ENCODE measurements at places on chromosomes 6 and 20.

- DNase-seq = no peak
Measured at GRCh38 chr20:61566691-61567090, 314.6 kb downstream of the CDH4 start.

DNA sequence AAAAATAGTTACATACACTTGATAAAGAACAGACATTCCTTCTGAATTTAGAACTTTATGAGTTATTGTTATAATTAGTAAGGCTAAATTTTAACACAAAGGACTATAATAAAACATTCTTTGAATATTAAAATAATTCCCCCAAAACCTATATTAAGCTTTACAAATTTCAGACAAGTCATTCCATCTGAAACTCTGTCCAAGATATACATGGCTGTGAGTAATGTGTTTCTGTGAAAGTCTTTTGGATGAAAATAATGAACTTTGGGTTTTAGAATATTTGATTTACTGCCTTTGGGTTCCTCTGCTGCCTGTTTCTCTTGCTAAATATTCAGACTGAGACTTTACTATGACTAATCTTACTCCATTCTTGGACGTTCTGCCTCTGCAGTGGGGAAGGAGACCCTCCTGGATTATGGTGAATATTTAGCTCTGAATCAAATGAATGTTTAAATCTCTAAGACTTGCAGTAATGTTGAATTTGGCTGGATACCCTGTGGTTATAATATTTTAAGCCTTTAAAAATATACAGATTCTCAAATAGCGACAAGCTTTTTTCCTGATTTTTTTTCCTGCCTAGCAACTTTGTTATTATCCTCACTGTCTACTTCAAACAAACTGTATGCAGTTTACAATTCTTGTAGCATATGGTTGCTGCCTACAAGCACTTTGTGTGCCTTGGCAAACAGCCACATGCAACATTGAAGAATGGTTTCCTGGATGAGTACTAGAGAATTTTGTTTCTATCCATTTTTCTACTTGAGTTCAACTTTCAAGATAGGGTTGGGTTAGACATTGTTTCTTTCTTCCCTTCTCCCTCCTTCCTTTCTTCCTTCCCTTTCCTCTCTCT, 51.4 kb downstream of the TXLNB start:
- no peak for DNase-seq

GRCh38 chr6:144568241-144568640, 283.1 kb downstream of the UTRN start:
- DNase-seq = no peak

- DNase-seq = no peak
Measured at GRCh38 chr20:35491823-35492222, 36.4 kb downstream of the CEP250 start.

DNA sequence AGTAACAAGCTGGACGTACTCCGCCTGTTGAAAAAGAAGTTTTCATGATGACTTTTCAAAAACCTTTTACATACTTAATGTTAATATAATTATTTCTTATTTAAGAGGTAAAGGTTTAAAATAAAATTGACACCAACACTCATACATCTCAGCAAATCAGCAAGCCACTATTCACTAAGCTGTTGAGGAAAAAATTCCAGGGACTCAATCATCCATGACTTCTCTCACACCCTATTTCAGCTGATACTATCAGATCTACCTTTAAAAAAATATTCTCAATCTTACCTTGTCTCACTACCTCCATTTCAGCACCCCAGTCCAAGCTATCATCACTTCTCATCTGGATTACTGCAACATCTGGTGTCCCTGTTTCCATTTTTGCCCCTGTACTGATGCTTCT, 109.3 kb downstream of the HACE1 start:
- no peak for DNase-seq

- no peak for DNase-seq
Measured at GRCh38 chr6:91161246-91161645, 574.4 kb upstream of the MAP3K7 start.

DNA sequence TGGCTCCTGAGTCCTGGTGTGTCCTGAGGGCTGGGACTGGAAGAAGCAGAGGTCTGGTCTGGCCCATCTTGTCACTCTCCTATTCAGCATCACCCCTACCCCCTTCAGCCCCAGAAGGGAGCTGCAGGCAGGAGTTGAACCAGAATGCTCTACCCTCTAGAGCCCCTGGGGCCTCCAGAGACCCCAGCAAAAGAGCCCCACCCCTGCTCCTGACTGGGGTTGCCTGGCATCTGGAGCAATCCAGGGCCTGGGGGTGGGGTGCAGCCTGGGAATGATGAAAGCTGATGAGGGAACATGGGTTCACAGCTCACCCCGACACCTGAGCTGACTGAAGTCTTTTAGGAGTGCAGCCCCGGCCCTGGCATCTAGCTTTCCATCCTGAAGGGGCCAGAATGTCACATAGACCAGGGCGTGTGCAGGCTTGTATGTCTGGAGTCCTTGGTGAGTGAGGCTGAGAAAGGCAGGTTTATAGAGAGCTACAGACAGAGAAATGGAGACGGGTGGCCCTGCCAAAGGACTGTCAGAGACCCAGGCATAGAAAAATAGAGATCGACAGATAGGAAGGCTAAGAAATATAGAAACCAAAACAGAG, 12.2 kb downstream of the FGD2 start:
- DNase-seq = no peak

DNA sequence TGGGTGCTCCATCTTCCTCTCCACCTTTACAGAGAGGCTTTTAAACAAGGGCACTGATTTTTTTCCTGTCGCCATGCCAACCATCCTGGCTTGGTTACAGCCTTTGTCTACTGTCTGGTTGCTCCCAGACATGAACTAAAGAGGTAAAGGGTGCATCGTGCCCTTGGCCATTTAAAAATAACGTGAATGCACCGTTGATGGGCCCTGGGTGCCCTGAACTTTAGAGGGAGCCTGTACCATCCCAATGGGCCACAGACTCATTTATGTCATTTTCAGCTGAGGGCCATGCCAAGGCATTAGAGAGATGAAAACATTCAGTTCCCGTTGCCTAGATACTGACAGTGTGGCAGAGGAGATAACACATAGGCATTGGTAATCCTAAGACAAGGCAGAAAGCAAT, 23.3 kb downstream of the TMC2 start:
- no peak for DNase-seq

DNA sequence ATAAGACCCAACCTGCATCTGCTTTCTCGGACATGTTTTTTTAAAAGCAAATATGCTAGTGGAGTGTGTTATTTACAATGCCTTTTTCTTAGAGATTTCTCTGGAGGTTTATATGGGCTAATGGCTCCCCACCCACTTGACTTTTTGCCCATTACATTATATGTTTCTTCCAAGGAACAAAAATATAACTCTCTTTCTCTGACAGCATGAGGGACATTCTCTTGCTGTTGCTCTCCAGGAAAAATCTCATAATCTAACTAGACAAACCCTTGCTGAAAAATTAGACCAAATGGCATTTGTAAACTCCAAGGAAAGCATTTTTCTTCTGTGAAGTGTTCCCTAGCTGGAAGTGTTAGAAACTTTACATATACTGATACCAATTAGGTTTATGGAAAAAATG, 213.7 kb downstream of the PRL start:
- DNase-seq = no peak

DNA sequence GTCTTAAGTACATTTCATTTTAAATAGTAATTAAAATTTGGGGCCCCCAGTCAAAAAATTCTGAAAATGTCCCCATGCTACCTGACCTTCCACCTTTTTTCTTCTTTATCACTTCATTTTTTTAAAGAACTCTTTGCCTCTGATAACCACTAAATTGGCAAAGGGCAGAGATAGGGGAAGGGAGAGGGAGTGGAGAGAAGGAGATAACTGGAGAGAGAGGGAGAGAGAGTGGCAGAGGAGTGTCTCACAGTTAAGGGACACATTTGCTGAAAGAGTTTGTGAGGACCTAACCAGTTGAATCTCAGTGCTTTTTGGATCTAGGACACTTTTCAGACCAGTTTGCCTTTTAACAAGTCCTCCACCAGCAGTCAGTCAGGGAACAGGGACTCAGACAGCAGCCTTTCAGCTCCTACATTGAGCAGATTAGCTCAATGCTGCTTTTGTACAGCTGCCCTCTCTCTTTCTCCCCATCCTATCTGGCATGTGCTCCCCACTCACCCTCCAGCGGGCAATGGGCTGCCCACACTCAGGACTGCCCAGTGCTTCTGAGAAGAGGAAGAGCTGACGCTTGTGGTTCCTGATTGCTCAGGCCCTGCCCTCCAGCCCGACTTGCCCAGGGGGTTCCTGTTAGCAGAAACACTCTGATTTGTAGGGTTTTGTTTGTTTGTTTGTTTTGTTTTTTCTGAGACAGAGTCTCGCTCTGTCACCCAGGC, 14.4 kb downstream of the ARMC2 start:
- DNase-seq = no peak

DNA sequence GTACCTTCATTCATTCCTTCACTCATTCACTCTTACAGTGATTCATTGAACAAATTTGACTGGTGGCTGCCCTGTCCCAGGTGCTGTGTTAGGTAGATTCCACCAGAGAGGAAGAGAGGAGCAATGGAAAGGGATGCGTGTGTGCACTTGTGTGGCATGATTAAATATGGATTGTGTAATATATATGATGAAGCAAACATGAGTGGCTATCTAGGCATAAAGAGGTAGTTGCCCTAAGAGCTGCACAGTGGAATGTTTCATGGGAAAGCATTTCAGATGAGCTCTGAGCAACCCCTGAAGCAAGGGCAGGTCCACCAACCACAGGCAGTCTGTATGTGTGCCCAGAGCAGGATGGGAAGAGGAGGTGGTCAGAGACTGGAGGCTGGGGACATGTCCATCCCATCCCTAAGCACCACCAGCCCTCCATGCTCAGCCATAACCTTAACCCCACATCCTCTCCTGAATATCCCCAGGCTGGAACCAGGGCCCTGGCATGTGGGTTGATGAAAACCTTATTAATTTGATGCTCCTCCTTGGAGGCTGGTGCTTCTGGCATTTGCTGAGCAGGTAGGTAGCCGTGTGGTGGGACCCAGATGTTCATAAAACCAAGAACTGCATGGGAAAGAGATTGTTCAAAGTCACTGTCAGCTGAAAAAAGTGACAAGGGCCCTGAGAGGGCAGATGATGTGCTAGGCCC, 226.2 kb downstream of the SYNDIG1 start:
- DNase-seq = no peak

GRCh38 chr6:150537893-150538292, 61.8 kb upstream of the PLEKHG1 start:
- DNase-seq = no peak

DNA sequence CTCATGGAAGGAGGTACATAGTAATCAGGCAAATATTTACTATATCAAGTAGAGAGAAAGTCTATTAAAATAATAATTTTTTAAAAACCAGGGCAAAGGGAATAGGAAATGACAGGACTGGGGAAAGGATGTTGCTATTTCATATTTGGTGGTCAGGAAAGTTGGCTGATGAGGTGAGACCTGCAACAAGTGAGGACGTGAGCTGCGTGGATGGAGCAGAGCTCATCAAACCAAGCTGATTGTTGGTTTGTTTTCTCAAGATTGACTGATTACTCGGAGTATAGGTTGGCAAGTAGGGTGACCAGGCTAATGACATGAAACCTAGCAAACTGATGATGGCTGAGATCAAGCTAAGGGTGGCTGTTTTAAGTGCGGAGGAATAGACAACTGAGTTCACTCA, 6.0 kb downstream of the GJA1 start:
- no peak for DNase-seq

- no peak for DNase-seq
Measured at GRCh38 chr6:21739838-21740237, 146.3 kb downstream of the SOX4 start.

All from NCI-H460 (cell line).